Right forelimb (tissue), 1 donor: ENCODE measurements at places on chromosomes 3 and 15.

DNA sequence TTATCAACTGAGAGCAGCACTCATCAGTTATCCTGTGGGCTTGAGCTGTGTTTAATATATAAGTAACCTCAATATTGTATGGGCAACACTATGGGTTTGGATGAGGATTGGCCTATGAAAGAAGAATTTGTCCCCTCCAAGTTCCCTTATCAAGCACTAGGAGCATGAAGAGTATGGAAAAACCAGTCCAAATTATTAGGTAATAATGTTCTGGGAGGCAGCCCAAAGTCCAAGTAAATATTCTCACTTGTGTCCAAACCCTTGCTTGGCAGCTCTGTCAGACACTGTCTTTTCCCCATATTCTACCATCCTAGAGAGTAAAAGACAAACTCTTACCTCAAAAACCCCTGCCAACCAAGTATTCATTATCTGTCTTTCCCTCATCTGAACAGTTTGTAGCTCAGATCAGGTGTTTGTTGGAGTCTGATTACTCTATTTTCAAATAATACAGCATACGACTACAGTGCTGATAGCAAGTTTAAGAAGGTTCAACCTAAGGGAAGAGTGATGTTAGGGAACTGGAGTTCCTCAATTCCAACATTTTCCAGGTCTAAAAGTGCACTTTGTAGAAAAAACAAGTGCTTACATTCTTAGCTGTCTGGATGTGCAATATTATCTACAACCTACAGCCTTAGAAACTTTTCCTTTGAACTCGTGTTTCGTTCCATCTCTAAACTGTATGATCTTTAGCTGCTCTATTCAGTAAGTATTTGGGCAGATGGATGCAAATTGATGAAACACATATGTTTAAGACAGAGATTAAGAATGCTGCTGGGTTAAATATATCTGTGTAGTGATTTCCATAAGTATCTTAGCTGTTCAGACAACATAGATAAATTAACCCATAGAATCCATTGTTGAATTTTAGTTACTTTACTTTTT lies 89.7 kb upstream of the PHLDB2 start:
- no peak for DNase-seq

DNA sequence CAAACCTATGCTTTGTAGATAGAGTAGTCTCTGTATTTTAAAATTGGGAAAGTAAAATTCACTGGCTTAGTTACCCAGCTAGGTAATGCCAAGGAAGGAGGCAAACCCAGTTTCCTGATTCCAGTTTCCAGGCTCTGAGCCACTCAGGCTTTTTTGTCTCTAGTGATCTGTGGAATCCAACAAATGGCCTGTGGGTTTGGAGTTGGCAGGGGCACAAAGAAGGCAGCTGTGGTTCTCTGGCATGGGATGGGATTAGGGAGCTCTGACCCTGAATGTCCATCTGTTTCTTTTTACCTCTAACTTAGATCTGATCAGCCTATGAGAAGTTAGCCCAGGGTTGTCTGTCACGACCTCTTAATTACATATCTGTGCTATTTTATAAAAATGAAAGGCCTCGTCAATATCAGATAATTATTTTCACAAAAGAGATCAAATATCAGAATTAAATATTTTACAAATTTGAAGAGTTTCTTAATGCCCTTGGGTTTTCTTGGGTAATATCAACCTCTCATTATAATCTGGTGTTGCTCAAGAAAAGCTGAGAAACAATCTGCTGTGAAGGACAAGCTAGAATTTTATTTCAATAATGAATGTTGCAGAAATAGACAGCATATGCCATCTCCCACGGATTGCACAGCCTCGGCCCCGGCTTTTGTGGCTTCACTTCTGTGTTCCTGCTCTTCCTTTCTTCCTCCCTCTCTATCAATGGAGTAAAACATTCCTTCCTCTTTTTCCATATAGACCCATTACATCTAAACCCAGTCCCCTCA lies 63.7 kb upstream of the DAZL start:
- no peak for DNase-seq

GRCh38 chr3:195697582-195698324 lies 23.0 kb upstream of the MUC20 start:
- DNase-seq, result no peak

DNA sequence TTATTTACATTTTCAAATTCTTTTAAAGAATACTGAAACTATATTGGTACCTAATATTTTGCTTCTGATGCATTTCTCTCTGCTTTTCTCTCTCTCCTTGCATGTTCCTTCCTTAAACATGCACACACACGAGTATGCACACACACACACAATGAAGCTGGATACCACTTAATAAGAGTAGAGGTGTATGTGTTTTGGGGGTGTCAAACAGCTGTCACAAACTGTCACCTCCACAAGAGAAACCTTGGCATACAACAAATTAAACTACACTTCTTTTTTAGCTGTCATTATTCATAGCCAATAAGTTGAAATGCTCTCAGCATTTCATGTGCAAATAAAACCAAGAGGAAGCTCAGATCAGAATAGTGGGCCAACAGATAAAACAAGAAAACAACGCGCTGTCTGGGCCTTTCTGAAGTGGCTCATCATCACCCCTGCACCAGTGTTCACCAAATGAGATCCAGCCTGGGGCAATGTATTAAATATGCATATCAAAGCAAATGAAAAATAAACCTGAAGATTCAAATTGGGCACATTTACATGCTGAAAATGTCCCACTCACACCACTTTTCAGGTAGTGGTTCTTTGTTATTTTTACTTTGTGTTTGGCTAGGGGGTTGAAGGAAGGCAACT lies 9.7 kb downstream of the MEIS2 start:
- no peak for DNase-seq

DNA sequence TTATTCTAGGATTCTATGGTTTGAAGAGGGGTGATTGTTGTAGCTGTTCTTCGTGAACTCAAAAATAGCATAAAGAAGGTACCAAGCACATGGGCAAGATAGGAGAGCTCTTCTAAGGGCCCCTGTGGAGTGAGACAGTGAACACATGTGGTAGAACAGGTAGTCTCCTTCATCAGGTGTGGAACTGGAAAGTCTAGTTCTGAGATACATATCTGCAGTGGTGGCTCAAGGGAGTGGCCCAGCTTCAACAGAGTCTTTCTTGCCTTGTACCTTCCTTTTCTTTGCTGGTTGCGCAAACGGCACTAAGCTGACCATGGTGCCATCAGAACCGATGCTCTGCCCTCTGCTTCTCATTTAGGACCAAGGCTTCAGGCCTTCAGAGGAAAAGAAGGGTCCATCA lies 65.2 kb downstream of the CERS3 start:
- DNase-seq, result no peak

DNA sequence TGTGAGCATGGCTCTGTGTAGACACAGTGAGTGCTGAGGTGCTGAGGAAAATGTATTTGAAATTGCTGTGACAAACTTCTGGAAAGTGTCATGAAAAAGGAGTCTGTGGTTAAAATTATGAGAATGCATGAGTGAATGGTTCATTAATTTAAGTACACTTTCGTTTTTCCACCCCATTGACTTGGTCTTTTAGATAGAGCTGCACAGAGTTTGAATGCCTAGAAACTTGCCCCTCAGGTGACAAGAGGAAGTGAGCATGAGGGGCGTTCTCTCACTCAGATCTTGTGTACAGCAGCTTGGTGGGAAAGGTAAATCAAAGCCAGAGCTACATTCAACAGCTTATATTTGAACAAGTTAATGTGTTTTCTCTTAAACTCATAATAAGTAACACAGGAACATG lies 296.8 kb downstream of the WDR72 start:
- no peak for DNase-seq

DNA sequence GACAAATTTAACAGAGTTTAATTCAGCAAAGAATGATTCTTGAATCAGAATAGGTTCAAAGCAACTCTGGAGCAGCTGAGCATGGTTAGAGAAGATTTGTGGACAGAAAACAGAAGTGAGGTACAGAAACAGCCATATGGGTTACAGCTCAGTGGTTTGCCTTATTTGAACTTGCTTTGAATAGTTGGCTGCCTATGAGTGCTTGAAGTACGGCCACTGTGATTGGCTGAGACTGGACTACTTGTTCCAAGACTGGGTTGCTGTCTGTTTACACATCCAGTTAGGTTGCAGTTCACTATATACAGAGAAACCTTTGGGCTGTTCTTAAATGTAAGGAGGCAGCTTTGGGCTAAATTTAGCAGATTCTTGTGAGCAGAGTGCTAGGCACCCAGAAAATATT lies 79.4 kb upstream of the CADPS start:
- no peak for DNase-seq

DNA sequence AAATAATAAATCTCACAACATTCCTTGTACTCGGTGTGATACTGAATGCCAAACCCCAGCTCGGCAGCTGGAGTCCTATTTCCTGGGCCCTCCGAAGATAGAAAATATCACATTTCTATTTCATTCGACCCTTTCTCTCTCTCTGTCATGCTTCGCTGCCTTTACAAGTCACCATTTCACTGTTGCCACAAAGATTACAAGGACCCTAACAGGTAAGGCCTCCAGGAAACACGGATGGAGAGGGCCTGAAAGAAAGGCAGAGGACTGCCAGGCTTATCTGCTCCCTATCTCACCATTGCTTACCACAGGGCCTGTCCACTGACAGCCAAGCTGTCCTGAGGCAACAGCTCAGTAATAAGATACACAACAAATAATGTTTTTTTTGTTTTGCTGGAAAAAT lies 376.5 kb downstream of the MECOM start:
- DNase-seq, result no peak
